ENCODE measurements at places on chromosomes 6 and 20.

DNA sequence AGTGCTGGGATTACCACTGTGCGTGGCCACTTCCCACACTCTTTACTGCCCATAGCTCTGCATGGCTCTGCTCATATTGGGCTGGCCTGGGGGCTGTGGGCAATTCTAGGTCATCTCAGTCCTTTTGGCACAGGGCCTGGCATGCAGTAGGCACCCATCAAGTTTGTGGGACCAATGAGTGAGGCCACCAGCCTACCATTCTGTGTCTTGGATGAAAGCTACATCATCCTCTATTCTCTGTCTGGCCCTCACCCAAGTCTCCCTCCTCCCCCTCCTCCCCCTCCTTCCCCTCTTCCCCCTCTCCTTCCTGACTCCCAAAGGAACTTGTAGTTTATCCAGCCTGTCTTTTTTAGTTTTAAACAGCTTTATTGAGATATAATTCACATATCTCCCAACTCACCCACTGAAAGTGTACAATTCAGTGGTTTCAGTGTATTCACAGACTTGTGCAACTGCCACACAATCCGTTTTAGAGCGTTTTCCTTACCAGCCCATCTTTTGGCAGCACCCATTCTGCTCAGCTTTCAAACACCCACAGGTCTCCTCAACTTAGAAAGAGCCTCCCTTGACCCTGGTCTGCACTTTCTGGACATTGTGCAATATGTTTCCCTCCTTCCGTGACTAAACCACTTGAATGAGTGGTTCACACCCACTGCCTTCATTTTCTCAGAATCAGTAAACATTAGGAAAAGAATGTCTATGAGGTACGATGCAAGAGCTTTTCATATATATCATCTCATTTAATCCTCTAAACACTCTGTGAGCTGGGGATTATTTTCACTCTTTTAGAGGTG lies 21.5 kb upstream of the MRPS18A start:
- no peak for DNase-seq

DNA sequence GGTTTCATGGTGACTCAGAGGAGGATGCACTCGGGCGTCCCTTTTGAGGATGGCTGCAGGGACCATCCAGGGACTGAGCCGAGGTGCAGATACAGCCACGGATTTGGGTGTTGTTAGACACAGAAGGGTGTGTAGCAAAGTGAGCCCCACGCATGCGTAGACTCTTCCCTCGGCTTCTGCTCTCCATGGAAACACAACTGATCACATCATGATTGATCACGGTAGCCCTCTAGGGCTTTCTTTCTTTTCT lies 606 bp upstream of the ULBP1 start:
- DNase-seq, result no peak

- no peak for DNase-seq
Observed at GRCh38 chr20:51425347-51426106, 117.0 kb downstream of the NFATC2 start.

- no peak for DNase-seq
Observed at GRCh38 chr20:358891-359555, 12.1 kb downstream of the NRSN2 start.

DNA sequence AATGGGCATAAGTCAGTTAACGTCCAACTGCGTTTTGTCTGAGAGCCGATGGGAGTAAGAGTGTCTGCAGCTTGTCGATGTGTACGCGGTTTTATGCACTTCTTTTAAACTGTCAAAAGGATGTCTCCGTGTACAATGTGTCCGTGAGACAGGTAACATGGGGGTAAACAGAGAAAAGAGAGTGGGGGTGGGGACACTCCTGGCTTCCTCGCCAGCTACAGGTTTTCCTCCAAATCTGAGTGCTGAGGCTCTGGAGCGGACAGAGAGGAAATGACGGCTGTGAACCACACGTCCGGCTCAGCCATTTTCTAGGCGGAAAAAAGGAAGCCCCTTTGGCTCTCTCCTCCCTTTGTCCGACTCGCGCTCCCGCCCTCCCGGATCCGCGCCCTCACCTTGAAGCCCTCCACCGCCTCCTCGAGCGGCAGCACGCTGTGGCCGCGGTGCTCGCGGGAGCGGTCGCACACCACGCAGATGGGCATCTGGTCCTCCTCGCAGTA lies 916 bp downstream of the TRIM27 start:
- peak; percentile 63 for DNase-seq

DNA sequence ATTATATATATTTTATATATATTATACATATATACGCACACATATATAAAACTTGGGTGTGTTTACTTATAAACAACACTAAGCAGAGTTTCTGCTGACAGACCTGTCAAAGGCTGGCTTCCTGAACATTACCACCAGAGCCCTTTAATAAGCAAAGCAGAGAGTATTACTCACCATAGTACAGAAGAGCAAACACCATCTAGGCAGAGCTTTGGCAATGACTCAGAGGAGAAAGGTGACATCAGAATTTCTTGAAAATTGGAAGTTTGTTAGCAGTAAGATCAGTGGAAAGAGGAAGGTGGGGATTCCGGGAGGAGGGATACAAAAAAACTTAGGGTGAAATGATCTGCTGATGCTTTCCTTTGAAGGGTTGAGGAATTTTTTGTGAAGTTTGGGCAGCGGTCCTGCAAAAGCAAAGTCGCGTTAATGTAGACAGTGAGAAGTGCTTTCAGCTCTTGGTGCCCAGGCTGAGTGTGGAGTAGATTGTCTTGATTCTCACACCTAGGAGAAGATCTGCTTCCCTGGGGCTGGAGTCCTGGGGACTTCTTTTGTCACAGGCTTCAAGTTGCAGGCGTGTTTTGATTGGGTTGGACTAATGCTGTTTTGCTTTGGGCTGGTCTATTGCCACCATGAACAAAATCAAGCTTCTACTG lies 109.6 kb upstream of the BACH2 start:
- no peak for DNase-seq

- no peak for DNase-seq
Observed at GRCh38 chr20:22579119-22579427, 5.3 kb downstream of the FOXA2 start.

GRCh38 chr6:105432797-105433196 lies 29.9 kb upstream of the PREP start:
- DNase-seq, result no peak

DNA sequence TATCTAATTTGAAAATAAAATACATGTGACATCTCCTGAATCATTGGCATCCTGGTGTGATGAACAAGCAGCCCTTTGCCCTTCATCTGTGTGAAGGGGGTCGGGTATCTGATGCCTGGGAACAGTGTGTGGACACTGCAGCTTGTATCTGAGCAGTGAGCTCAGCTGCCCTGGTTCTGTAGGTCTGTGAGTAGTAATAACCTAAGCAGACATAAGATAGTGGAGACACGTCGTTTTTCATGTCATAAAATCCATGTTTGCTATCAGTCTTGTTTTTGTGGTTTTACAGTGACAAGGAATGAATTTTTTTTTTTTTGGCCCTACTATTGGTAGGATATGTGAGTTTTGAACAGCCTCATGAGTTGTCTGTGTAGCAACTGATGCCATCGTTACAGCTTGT lies 133.0 kb downstream of the JARID2 start:
- DNase-seq, result no peak

DNA sequence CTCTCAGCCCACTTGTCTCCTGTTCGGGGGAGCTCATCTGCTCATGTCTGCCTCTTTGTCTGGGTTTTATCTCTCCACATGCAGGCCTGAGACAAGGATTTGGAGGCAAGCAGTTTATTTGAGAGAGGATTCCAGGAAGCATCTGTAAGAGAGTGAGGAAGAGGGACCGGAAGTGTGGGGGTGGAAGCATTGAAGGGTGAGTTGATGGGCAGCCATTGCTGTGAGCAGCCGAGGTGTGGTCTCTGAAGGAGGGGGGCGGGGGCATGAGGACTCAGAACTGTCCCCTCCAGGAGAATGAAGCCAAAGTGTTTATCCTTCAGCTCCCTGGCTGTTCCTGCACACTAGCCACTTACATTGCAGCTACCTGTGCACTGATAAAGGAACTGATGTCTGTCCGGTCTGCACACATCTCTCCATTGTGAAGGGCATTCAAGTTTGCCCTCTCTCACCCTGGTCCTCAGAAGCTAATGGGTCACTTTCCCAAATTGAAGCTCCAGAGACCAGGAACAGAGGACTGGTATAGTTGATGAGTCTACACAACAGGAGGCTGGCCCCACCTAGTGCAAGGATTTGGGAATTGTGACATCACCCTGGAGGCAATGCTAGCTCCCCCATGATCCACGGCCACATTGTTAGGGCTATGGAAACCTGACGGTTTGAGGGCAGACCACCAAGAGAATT lies 100.5 kb upstream of the FOXA2 start:
- DNase-seq, result no peak

GRCh38 chr20:22746957-22747356 lies 162.6 kb upstream of the FOXA2 start:
- DNase-seq, result no peak

DNA sequence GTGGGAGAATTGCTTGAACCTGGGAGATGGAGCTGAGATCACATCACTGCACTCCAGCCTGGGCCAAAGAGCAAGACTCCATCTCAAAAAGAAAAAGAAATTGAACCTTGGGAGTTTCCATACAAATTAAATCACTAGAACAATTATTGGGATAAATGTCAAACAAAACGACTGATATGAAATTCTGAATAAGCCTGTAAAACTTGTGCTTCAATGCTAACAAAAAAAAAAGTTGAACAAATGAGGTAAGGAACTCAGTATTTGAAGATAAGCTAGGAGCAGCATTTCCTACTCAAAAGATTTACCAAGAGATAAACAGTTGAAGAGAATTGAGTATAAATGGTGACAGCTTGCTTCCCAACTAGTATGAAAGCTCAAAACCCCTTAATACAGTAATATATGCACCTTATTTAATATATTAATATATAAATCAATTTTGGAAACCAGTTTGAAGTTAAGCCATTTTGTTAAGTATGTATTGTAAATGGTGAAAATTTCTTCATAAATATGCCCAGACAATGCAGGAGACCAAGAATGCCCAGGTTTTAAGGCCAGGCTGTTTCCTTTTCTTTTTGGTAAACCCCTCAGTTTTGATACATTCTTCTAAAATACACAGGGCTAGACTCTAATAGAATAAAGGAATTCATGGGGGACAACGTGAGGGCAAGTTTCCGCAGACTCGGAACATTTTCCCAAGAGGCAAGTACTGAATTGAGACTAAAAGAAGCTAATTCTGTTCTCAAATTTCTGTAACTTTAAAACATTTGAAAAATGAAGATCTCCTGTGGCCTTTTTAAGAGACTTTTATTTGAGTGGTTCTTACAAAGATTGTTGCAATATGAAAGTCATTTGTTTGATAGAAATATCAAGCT lies 3.9 kb downstream of the ROMO1 start:
- DNase-seq, result no peak

GRCh38 chr20:59780494-59781185 lies 152.8 kb downstream of the SYCP2 start:
- no peak for DNase-seq

DNA sequence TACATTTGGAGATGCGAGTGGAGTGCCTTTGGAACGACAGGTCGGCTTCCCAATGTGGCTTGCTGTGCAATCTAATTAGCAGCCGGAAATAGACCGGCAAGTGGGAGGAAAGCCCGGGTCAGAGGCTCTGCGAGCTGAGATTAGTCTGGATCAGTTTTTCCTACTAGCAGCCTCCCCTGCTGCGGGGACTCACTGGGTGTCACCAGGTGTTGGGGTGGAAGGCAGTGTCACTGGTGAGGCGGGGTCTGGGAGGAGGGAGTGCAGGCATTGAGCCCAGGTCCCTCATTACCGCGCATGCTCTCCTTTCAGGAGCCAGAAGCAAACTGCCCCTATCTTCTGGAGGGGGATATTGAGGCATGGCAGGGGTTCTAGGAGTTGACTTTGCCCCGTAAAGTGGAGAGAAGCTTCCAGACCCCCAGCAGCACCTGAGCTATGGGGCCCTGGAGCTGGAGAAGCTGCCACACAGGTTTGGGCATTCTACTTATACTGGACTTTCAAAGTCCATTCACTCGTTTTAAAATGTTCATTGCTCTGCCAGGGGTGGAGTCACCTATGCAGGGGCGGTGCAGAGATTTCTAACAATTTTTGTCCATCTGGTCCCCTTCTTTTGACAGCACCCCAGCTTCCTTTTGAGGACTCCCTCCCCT lies 11.0 kb downstream of the SULF2 start:
- DNase-seq, result peak; percentile 39

DNA sequence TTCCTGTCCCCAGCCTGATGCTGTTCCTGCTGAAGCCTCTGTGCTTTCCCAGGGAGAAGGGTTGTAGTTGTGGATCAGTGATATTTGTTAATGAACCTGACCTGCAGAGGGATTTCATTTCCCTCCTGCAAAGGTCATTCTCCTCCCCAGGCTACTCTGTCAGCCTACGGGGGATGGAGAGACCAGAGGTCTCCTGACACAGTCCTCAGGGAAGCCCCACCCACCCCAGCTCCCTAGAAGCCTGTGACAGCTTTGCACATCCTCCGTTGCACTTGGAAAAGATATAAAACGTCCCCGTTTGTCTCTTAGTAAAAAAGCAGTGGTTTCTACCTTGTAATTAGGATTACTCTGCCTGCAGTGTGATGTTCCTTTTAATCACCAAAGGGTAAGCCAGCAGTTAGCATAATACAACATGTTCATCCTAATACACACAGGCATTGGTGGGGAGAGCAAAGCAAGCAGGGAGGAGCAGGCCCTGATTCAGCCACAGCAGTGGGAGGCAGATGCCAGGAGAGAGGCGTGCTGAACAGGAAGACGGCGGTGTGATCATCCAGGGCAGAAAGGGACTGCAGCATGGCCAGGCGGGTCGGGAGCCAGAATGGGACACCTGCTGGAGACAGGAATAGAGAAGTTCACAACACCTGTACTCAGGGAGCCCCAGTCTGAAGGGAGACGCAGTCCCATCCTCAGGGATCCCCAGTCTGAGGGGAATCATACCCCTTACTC lies 293.5 kb downstream of the LRFN2 start:
- DNase-seq, result no peak

DNA sequence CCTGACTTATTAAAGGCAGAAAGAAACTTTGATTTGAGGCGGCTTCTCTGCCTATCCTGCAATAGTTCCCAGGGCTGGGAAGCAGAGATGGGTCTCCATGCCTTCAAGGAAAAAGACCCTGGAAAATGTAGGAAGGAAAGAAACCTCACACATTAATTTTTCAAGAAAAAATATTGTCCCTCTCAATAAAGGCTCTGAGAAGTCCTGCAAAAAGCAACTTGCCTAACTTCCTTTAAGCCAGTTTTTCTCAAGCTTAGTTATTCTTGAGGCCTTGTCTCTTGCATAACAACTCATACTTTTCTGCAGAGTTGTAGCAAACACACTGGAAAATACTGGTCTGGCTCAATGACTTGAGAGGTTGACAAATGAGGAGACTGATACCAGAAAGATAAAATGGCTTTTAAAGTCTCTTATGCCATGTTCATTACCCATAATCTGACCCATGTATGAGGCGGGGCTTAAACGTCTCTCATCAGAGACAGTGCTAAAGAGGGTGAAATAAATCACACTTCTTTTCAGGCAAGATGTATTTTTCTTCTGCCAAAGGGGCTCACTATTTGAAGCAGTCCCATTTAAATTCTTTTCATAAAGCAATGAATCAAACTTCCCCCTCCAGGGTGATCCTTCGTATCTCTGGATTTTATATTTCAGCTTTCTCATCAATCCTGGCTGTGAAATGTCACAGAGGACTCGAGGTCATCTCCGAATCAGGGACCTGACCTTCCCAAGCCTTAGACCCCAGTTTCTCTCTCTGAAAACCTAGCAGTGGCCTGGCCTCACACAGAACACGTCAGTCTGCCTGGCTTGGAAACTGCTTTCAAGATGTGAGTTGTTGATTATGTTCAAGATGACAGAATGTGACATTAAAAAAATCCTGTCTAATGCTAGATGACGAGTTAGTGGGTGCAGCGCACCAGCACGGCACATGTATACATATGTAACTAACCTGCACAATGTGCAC lies 82.3 kb upstream of the KCNG1 start:
- DNase-seq, result no peak
